ENCODE measurements at places on chromosomes 7 and 10.

GRCh38 chr7:112293416-112293815, 86.9 kb downstream of the ZNF277 start:
- no peak for DNase-seq

DNA sequence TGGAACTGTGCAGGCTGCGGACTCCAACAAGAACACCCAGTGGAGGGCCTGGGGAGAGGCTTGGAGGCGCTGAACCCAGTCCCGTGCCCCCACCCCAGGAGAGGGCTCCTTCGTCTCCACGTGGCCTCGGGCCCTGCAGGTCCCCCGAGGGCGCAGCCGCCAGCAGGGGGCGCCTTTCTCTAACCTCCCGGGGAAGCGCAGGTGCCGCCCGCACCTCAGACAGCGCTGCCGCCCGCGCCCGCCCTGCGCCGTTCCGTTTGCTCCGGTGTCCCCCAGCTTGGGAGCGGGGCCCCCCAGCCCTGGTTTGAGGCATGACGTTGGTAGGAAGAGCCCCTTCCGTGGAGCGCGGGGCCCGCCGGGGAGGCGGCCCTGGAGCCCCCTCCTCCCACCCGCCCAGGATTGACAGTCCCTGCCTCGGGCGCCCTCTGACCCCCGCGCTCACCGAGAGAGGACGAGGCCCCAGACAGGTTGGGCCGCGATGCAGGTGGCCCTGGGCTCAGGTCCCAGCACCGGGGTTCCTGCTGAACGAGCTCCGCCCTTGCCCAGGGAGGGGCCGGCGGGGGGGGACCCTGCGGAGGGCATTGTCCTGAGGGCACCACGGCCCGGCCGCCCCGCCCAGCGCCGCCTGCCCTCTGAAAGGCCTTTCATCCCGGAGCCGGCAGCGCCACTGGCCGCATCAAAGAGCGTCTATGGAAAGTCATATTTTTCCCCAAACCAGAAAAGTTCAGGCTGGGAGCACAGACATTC, 42.8 kb downstream of the FOXL3 start:
- peak; percentile 92 for DNase-seq

DNA sequence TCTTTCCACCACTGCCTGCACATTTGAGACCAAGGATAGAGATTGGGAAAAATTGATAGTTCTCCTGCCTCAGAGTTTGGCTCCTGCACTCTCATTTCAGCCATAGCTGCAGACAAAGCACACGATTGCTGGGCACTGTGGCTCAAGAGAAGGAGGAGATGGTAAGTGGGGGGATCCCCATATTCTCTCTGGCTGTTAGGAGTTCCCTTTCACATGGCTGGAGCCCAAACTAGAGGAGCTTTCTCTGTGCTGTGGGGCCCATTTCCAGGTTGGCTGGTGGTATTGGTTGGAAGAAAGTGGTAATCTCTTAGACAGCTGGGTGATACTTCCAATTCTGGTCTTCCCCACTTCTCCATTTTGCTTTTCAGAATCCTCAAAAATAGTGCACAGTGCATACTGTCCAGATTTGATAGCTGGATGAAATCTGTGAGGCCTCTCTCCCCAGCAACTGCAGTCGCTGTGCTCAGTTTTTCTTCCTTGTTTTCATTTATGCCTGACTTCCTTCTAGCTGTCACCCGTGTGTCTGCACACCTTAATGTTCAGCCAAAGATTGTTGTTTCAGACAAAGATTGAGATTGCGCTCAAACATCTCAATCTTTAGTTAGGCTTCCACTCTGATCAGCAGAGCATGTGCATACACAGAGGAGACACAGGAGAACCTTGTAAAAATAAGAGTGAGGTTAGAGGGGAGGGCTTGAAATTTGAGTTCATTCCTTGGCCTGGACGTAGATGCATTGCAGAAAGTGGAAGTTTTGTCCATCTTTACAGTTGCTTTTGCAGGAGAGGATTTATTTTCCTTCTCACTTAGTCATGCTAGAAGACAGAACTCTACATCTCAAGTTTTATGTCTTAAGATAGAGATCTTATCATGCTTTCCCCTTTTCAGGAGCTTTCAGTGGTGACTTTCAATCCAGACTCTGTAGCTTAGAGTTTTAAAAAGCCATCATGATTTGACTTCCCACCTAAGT, 28.6 kb downstream of the RABGEF1 start:
- no peak for DNase-seq

GRCh38 chr10:128751284-128751683, 625.1 kb upstream of the MKI67 start:
- no peak for DNase-seq

DNA sequence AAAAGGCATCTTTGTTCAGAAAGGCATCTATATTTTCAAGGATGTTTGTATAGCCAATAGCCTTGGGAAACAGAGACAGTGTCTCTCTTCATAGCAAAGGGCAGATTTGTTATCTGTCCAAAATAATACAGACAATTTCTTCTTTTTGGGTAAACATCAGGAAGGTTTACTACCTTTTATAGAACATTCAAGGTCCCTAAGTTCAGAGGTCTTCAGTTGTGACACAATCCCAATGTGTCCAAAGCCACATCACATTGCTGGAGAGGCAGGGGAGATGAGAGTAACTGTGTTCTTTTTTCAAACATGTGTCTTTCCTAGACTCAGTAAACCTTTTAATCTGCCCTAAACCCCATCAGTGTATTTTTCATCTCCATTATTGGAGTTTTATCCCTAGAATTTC, 33.6 kb upstream of the FAM13C start:
- no peak for DNase-seq

DNA sequence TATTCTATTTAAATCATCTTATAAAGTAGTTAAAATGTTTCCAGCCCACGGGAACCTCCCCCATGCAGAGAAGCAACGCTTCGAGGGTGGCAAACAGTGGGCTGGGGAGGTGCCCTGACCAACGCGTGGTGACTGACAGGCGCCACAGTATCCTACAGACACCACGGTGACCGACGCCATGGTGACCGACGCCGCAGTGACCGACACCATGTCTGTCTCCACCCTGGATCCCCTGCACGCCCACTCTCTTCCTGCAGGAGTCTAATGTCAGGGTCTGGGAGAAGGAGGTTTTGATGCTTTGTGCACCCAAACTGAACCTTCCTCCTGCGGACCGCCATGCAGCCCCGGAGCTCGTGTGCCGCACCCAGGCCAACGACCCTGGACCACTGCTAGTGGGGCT, 464.4 kb downstream of the PTPRN2 start:
- DNase-seq, result no peak

GRCh38 chr10:13338390-13339110, 9.5 kb downstream of the SEPHS1 start:
- no peak for DNase-seq

GRCh38 chr7:148662646-148663045, 36.1 kb upstream of the CUL1 start:
- DNase-seq, result no peak

DNA sequence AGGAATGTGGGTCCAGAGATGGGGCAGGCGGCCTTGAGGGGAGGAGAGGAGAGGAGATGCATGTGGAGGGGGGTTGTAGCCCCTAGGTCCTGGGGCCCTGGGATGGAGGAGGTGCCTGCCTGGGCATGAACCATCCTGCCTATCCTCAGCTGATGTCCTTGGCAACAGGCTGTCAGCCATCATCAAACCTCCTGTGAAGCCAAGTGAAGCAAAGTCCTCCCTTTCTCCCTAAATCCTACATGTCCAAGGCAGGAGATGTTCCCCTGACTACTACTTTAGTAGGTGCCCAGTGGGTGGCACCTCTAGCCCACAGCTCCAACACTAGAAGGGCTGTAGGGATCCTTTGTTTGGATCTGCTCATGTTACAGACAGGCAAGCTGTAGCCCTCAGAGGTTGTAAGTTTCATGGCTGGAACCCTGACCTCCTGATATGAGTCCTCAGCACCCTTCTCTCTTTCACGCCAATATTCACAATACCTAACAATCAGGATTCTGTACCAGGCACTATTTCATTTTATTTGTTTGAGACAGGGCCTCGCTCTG, 66.6 kb upstream of the SYPL1 start:
- DNase-seq, result no peak

GRCh38 chr7:131302446-131302845, 25.2 kb upstream of the MKLN1 start:
- DNase-seq, result no peak

DNA sequence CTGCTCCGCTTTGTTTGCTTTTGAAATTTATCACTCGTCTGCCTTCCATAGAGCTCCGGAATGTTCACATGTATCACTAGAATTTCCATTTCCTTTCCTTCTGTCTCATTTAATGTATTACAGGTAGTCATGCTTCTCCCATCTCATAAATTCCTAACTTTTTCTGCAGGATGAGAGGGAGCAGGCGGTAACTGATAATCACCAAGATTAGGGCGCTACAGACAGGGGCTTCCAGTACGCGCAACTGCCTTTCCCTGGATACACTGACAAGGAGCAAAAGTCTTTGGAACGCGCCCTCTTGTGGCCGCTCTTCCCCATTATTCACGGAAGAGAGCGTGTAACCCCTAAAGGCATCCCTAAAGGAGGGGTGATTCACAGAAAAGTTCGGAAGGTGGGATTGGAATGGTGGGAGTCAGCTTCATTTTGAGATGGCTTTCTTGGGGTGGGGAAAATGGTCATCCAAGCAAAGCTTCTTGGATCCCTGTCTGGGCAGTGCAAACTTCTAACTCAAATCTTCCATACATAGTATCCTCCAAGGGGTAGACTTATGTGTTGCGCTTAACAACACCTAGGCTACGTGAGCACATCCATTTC, 6.5 kb downstream of the INHBA start:
- no peak for DNase-seq

DNA sequence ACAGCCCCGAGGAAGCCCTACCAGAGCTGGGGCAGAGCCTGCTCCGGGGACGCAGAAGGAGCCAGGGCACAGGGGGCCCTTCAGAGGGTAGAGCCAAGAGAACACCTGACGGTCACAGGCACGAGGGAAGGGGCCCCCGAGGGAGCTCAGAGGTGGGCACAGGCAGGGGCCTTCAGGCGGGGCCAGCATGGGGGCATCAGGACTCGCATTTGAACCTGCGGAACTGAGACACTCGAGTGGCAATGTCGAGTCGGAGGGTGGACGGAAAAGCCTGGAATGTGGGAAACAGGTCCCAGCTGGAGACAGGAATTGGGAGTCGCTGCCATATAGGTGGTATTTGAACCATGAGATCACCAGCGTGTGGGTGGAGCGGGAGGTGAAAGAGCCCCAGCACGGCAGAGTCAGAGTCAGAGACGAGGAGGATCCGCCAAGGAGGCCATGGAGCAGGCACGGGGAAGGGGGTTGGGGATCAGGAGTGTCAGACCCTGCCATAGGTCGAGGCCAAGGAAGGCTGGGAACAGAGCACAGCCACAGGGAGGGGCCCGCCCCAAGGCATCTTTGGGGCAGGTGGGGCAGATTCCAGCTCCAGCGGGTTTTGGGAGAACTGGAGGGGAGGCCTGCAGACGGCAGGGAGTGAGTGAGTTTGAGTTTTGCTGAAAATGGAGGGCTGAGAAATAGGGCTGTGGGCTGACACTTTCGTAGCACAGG, 13.8 kb downstream of the STK32C start:
- no peak for DNase-seq

GRCh38 chr7:10767771-10768170, 205.9 kb upstream of the PHF14 start:
- DNase-seq, result no peak

DNA sequence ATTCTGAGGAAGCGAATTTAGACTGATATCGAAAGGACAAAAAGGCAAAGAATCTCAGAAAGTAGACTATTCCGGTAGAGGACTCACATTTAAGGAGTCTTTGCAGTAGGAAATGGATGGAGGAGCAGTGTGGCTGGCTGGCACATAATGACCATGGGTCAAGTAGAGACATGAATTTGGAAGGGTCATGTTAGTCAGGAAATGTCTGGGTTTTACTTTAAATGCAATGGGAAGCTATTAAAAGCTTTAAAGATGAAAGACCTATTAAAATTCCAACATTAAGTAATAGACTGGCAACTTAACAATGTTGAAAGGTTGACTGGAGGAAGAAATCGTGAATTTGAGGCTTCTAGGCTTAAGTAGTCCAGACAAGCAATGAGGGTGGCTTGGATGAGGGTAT, 90.0 kb upstream of the SEMA3C start:
- no peak for DNase-seq

- DNase-seq, result no peak
Observed at GRCh38 chr10:3217853-3218252, 45.3 kb upstream of the PITRM1 start.

DNA sequence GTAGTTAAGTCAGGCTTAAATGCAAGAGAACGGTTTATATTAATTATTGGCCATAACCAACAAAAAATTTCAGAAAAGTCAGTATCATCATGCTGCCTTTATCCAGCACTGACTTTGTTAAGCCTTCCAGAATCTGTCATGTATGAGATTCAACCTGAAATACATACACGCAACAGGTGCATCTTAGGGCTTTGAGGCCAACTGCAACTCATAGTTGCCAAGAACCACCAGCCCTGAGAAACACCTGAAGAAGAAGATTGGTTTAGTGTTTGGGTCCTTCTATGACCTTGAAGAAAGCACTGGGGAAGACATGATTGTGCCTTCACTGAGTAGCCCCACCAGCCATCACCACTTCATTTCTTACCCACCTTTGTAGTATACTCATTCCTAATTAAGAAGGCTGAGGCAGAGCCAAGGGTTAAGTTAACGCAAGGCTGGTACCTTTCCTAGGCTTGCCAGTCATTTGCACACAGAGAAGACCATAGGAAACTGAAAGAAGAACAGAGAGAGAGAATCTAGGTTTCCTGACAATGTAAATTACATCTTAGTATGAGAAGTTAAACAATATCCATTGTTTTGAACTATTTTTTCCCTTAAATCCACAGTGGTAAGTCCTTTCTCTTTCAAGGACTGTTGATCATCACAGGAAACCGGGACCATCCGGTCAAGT, 200.1 kb upstream of the PRKCQ start:
- no peak for DNase-seq

DNA sequence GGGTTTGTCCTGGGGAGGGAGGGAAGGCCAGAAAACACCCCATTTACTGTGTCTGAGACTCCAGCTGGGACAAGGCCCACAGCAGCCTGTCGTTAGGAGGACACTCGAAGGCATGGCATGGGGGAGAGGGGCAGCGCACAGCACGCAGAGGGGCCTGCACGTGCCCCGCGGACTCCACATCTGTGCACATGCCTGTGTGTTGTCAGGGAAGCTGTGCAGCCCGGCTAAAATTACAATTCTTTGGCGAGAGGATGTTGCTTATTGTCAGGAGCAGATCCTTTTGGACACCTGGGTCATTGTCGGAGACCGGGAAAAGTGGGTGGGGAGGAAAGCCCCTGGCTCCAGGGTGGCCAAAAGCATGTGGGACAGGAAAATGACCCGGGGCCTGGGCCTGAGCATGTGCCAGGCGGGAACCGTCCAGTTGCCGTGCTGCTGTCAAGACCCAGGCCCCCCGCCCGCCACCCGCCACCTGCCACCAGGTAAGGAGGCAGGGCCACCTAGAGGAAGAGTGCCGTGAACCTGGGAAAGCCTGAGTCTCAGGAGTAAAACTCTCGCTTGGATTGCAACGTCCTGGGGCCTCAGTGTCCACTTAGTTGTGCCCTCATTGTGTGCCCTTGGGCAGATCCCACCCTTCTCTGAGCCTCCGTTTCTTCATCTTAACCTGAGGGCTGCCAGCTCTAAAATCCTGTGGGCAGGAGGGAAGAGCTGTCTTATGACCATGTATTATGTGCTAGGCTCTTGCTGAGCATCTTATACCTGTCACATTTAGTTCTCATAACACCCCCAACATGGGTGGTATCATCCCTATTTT, 7.2 kb downstream of the VSIR start:
- DNase-seq, result no peak

GRCh38 chr7:94043299-94043698, 39.1 kb upstream of the BET1 start:
- no peak for DNase-seq

GRCh38 chr10:1489801-1490200, 247.5 kb downstream of the ADARB2 start:
- no peak for DNase-seq
